ENCODE measurements at places on chromosomes 2 and 18. TPM values are rescaled to one million over a fixed set of nuclear protein-coding genes. Genes with fewer than 3 reads are reported as not detected.

DNA sequence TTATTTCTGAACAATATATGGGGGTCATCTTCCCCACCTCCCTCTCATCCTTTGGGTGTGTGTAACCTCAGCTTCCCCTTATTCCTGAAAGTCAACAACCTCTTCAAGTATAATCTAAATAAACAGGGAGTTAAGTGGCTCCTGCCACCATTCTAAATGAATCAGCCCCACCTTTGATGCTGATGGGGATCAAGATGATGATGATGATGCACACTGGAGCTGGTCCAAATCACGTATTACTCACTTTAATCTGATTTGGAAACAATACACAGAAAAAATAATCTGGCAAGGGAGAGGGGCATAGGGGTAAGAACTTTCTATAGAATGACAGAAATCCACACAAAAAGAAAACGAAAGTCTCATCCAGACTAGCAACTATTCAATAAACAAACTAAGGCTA is 7.1 kb downstream of the ACVR1 start:
- H3K27ac ChIP-seq = no peak overlapping the region
- no peak for DNase-seq
- H3K27me3 ChIP-seq = no peaks in the 10 kb centered on the region
- no peaks in the 10 kb centered on the region for H3K36me3 ChIP-seq
- peaks cover 69% of the 10 kb centered on the region for H3K4me1 ChIP-seq

DNA sequence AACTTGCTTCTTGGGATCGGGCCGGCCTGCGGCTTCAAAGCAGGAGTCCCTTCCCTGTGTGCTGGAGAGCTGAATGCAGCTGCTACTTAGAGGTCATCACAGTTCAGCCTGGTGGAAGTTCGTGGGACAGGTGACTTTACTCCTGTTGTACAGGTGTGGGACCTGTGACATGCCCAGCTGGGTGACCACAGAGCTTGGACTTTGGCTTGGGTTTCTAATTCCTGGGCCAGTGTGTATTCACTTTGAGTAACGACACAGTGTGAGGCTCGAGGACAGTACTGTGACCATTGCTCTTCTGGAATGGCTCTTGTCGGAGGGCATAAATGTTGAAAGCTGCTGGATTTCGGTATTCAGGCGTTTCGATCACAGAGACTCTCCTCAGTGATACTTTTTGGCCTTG is 114.5 kb downstream of the STPG4 start:
- no peak for DNase-seq
- no peaks in the 10 kb centered on the region for H3K36me3 ChIP-seq
- no peak overlapping the region for H3K27ac ChIP-seq
- H3K4me1 ChIP-seq = peaks cover 22% of the 10 kb centered on the region

- H3K4me3 ChIP-seq = no peak overlapping the region
- H3K4me1 ChIP-seq = no peaks in the 10 kb centered on the region
- no peak overlapping the region for H3K27ac ChIP-seq
- DNase-seq = no peak
These were observed 382.6 kb upstream of the CDH20 start for GRCh38 chr18:60950634-60951033.

DNA sequence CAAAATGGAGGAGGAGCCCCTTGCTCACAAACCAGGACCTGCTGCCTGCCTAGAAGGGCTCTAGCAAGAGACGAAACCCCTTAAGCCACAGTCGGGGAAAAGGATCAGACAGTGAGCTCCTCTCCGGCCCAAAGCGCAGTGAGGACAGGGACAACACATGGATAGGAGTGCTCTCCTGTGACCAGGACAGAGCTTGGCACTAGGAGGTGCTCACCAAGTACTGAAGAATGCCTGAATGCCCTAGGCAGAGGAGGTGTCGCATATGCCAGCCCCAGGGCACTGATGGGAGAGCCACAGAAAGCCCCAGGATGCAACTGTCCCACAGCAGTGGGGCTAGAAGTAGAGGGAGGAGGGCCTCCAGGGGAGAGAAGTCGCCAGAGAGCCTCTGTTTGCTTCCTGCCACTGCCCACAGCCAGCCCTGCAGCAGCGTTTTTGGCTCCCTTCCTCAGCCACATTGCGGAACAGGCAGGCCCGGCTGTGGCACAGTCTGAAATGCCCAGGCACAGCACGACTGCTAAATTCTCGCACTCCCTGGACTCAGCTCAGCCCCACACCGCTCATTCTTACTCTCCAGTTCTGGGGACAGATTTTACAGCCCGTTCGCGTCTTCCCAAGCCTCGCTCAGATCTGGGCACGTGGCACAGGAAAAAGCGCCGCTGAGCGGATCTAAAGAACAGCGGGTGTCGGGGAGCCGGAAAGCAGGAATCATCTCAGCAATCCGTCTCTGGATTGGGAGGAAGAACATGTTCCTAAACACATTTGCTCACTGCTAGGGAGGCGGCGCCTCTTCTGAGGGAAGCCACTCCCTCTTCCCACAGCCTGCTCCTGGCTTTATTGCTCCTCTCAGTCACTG is 98.7 kb upstream of the POU3F3 start:
- H3K27me3 ChIP-seq = 0 out of 2 replicates have a peak, but pooled peaks cover 6% of the 10 kb centered on the region
- H3K4me1 ChIP-seq = peaks cover 19% of the 10 kb centered on the region
- DNase-seq = peak; percentile 33
- H3K36me3 ChIP-seq = no peaks in the 10 kb centered on the region
- no peak overlapping the region for H3K4me3 ChIP-seq

Gene ICOS
- polyA plus RNA-seq = not detected

Gene RAPH1
- polyA plus RNA-seq = 6.6 TPM

Gene BCL11A
- polyA plus RNA-seq = 77.6 TPM

Gene CRYBA2
- not detected for polyA plus RNA-seq

Gene CSRNP3
- 7.2 TPM for polyA plus RNA-seq

Measured in GM23338 (cell line).